ENCODE measurements at places on chromosomes 2 and 18.

DNA sequence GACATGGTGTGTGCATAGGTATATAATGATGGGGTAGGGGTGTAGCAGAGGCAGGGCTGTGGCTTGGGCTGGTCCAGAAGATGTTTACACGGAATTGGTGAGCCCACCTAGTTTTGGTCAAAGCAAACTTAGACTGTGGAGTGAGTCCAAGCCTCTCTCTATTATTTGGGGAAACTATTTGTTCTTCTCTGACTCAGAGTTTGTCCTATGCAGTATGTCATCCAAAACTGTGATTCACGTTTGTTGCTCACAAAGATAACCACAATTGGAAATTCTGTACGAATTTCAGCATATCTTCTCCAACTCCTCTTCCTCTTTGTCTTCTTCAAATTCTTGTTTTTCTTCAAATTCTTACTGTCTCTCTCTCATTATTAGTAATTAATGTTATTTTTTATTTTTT lies 292.9 kb downstream of the XIRP2 start:
- DNase-seq: no peak

GRCh38 chr2:219644801-219645480 lies 17.5 kb downstream of the SLC4A3 start:
- DNase-seq: no peak

DNA sequence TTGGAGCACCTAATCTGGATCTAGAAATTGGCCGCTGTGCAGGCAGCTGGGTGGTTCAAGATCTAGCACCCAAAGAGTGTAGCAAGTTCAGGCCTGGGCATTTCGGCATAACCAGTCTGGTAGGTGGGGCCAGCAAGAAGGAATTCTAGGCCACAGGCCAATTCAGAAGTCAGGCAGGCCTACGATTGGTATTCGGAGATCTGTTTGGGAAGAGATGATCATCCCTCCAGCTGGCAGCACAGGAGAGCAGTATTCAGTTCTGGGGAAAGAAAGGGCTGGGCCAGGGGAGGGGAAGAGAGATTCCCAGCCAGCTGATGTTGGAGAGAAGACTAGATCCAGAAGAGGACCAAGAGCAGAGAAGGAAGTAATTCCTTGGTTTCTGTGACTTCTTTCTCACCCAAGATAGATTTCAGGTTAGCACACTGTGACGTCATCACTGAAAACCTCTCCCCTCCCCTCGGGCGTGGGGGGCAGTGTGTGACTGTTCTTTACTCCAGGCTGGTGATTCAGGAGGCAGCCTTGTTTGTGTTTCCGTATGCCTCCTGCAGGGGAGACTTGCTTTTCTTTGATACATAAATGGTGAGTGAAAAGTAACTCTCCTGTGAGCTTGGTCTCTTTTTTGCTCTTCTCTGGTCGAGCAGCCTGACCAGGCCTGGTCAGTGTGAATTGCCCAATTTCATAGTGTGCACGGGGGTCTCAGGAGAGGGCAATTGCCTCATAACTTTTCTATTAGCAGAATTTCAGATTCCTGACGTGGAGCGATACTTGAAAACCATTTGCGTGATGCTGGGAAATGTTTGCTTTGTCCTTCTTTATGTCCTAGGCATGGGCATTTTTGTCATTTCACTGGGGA lies 61.1 kb downstream of the MEIS1 start:
- no peak for DNase-seq

GRCh38 chr2:156349605-156350004 lies 17.1 kb upstream of the NR4A2 start:
- no peak for DNase-seq

DNA sequence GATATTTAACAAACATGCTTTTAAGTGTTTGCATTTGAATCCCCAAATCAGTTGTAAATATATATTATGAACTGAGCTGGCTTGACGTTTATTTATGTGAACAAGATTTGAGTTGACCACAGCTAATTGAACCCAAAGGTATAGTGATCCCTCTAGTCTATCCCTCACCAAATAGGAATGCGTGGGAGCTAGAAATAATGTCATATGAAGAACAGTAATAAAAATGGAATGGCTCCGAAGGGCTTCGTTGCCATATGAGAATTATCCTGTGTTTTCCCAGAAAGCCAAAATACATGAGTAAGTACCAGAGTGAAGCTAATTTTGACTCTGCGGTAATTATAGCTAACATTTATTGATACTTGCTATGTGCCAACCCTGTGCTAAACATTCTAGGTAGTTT lies 142.7 kb downstream of the ADCYAP1 start:
- DNase-seq: no peak

DNA sequence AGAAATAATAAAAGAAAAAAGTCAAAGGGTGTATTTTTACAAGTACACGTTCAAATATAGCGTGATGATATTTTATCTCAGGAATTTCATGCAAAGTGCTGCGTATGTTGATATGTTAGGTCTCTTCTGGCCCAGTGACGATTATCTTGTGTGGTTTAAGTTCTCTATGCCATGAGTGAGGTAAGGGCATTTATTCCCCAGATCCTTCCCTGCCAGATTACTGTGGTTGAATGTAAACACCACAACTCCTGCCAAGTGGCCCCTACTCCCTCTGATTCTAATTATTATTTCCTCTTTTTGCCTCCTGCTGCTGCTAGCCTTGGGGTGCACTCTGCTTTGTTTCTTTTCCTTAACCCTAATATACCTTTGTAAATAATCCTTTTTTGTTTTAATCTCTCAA lies 12.2 kb downstream of the SCN2A start:
- no peak for DNase-seq

- peak; percentile 35 for DNase-seq
Observed at GRCh38 chr2:111071600-111072171, 49.0 kb upstream of the BCL2L11 start.

GRCh38 chr2:33081691-33082090 lies 134.9 kb downstream of the LTBP1 start:
- DNase-seq: no peak

DNA sequence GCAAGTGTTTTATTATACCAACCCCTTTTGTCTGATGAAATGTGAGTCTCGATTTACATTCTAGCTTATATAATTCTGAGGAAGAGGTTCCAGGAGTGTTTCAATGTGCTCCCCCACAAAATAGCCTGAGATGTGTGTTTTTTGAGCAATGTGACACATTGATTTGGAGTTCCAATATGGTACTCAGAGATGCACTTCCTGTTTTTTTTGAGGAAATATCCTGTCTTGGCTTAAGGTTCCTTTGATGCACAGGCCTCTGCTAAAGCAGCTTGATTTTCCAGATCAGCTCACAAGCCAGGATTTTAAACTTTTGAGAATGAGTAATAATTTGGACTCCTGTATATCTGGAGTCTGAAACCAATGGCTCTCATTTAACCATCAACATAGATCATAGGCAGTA lies 221.4 kb downstream of the ACTR3 start:
- no peak for DNase-seq

DNA sequence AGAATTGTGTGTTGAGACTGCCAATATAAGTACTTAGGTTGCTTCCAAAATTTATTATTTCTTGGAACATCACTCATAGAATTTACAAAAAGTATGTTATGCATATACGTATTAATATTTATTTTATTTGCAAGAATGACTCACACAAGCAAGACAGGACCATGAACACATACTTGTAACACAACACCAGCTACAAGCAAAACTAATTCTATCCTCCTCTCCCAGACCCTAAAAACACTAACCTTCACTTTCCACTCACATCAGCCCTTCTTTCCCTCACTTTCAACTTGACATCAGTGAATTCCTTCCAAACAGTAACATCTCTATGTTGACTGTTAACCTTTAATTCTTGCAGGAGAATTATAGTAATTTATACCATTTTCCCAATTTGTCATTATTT lies 24.3 kb downstream of the OSBPL1A start:
- DNase-seq: no peak

GRCh38 chr18:37335409-37335736 lies 230.2 kb downstream of the CELF4 start:
- DNase-seq: no peak

DNA sequence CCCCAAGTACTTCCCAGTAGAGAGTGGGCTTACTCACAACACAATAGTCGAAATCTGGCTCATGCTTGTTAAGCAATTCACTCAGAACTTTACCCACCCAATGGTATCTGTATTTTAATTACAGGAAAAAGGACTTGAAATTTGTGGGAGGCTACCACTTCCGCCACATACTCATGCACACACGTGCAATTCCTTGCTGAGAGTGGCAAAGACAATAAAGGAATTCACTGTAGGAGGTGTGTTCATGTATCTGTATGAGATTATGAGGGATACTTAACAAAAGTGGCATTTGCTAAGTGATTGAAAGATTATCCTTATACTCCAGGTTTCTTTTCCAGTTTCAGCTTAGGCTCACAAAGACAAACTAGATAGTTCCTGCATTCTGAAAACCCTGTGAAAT lies 14.9 kb upstream of the LYPD6 start:
- DNase-seq: no peak

DNA sequence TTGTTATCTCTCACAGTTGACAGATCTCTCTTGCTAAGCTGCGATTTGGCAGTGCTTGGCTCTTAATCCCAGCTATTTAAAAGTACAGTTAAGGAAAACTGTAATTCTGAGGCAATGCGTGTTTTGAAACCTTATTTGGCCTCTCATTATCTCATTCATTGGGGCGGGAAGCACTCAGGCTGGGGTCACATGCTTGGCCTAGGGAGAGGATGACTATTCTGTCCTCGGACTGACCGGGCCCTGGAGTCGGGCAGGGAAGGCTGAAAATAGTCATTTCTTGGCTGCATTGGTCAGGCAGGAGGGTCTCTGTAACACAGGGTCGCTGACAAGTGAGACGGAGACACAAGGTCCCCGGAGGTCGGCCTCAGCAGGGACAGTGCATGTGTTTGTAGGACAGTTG lies 20.2 kb upstream of the EMILIN2 start:
- no peak for DNase-seq

DNA sequence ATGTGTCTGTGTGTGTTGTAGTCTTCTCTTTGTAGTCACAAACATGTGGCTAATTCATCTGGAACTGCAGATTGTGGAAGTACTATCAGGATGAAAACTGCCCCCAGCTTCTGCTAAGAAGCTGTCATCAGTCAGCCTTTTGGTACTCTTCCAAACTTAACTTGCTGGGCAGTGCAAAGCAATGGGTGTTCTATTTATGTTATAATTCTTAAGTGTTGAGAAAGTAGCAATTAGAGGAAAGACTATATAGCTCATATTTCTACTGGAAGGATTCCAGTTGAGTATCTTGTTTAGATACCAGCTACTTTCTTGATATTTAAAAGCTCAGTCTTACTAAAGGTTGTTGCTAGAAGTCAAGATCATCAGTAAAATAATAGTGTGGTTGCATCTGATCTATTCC lies 52.1 kb downstream of the SLC38A11 start:
- no peak for DNase-seq

DNA sequence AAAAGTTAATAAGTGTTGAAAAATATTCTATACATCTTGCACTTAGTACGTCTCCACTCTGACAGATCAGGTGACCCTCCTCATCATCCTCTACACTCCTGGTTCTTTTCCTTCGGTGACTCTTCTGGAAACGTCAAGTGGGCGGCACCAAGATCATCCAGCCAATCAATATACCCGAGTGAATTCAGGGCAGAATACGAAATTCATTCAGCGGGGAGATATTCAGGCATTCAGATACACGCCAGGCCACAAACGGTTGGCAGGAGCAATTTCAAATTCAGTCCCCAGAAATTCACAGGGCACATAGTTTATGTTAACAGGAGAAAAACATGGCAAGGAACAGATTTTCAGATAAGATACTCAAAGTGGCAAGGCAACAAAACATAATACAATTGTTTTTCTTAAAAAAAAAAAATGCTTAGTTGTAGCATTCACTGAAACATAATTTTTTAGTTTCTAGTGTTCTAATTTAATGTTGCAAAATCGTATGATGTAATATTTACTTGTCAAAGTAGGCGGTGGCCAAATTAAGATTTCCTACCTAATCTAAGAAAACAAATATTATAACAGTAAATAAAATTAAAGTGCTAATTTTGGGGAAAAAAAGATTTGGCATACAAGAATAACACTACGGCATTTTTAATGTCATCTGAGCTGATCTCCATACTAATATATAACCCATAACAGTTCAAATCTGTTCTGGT lies 4.2 kb downstream of the CLK1 start:
- DNase-seq: no peak

DNA sequence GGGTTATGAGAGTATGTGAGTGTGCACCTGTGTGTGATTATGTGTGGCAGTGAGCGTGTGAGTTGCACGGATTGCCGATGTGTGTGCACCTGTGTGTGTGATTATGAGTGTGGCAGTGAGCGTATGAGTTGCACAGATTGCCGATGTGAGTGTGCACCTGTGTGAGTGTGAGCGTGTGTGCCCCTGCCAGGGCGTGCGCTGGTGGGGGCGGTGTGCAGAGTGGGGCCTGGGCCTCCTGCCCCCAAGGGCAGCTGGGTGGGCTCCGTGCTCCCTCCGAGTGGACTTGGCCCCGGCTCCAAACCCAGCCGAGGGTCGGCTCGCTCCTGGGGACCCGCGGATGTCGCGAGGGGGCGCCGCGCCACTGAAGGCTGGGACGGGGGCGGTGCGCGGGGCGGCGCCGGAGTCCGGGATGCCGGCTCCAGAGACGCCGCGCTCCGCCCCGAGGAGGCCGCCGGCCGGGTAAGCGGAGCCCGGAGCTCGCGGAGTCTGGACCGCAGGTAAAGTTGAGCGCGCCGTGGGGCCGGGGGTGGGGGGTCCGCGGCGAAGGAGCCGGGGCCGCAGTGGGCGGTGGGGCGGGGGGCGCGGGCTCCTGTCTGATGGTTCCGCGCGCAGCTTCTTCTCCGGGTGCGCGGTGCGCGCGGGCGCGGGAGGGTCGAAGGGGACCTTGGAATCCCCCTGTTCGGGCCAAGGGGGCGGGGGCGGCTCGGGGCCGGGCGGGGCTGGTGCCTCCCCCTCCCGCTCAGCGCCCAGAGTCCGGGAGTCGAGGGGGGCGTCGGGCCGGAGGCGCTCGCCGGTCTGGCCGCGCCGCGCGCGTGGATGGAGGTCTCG lies at the start of gene KCNG2:
KCNG2 (plus strand) TSS at position 421 of the 828 bp plus-strand sequence. CDS start 65,730 bp downstream, outside the sequence.
- no peak for DNase-seq

DNA sequence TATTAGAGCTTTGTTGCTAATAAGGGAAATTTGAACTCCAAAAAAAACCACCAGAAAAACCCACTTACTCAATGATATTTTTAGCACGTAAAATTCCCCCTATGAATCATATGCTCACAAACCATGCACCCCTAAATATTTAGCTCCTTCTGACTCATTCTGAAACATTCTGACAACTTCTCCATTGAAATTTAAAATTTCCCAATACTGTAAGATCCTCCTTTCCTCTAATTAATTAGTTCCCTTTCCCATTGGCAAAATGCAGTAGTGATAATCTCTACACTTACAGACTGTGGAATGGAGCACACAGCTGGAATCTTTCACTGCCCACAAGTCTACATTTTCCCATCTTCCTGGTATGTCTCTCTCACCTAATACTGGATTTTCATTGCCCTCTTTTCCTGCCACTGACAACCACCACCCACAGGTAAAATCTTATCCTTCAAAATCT lies 215.8 kb upstream of the ACVR2A start:
- DNase-seq: no peak

GRCh38 chr18:45617284-45617683 lies 2.0 kb downstream of the SLC14A2 start:
- DNase-seq: no peak

DNA sequence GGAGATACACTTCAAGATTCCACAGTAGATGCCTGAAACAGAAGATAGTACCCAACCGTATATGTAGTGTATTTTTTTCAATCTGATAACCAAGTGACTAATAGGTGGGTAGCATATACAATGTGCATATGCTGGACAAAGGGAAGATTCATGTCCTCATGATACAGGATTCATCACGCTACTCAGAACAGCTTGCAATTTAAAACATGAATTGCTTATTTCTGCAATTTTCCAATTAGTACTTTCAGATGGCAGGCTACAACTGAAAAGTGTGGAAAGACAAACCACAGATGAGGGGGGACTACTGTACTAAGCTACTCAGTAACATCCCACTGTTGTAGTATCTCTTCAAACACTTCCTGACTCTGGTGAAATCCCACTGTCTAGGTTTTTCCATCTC lies 3.7 kb downstream of the IER3IP1 start:
- DNase-seq: no peak
